Stimulated activated CD8-positive, alpha-beta memory T cell treated with anti-CD3 and anti-CD28 coated beads, Interleukin-4, amount 100 ng/mL, for 1 hour (primary cell): ENCODE measurements at places on chromosomes 4 and X.

DNA sequence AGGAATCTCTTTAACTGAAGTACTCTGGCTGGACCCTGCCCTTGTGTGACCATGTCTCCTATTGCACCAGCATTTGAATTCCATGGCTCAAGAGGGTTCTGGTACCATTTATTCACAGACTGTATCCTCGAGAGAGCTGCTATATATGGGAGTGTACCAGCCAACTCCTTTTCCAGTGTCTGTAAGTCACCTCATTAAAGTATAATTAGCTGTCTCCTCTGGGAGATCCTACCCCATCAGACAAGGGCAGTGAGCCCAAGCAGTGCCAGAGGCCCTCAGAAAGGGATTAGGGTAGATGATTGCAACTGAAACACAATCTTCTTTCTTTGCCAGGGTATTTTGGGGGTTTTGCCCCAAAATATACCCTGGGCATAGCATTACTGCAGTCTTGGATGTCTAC, 31.6 kb downstream of the GNL3L start:
- no peak for DNase-seq

- no peak for DNase-seq
Measured at GRCh38 chrX:56788717-56789122, 59.7 kb downstream of the NBDY start.

DNA sequence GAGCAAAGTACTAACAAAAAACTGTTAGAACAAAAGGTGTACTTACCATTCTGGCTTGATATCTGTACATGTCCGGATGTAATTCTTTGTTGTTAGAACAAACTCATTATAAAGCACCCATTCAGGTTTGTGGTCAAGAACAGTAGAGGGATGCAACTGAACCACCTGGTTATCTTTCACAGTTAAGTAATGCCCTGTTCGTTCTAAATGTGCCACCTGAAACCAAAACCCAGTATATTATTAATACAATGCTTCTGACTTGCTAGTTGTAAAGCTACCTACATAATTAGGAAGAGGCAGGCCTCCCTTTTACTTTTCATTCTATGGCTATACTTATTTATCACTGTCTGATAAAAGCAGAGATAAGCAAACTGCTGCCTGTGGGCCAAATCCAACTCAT, 54.8 kb downstream of the DHX15 start:
- no peak for DNase-seq

DNA sequence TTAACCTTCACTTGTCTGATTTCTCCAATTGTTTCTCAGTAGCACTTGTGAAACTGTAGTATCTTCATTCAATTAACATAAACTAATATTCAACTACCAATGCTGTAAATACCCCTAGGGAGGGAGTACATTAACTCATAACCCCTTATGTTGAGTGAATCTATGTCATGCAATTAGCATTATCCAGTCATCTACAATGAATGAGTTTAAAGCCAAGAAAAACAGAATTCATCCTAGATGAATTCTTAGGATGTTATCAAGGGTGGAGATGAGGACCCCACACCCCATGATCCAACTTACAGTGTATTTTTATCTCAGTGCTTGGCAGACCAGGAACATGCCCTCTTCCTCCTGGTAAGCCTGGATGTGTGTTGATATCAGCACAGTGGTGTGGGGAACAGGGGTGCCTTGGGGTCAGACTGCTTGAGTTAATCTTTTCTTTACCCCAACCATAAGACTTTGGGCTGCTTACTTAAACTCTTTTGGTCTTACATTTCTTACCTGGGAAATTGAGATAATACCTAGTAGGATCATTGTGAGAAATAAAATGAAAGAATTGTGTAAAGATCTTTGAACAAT, 62.1 kb upstream of the SCOC start:
- no peak for DNase-seq

DNA sequence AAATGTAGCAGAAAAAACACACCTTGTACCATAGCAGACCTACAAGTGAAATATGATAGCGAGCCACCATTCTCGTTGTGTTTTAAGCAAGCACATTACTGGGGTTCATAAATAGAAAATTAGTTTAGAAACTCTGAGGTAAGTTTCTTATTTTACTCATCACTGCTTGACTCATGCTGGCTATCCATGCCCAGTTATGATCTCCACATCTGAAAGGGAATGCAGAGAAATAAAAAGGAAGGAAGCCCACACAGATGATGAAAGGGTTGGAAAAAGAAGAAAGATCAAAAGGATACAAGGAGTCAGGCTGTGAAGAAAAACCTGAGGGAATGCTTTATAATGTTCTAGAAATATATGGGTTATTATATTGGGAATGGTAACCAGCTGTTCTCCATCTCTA, 54.5 kb downstream of the CAMK2D start:
- DNase-seq = no peak

- no peak for DNase-seq
Measured at GRCh38 chr4:24970191-24970590, 57.3 kb upstream of the CCDC149 start.

- no peak for DNase-seq
Measured at GRCh38 chr4:126051689-126052424, 737.1 kb downstream of the FAT4 start.

DNA sequence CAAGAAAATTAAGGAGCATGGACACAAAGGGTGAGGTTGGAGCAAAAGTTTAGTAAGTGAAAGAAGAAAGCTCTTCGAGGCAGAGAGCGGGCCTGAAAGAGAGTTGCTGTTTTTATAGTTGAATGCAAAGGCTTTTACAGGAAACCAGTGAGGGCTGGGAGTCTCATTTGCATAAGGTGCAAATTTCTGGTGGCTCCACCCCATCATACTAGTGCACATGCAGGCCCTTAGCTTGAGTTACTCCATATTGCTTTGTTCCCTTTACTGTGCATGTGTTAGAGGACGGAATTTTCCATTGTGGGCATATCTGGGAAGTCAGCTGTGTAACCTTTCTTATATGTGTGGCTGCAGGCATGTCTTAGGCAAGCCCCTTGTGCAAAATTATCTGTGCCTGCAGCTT, 48.0 kb downstream of the CPE start:
- DNase-seq = no peak

DNA sequence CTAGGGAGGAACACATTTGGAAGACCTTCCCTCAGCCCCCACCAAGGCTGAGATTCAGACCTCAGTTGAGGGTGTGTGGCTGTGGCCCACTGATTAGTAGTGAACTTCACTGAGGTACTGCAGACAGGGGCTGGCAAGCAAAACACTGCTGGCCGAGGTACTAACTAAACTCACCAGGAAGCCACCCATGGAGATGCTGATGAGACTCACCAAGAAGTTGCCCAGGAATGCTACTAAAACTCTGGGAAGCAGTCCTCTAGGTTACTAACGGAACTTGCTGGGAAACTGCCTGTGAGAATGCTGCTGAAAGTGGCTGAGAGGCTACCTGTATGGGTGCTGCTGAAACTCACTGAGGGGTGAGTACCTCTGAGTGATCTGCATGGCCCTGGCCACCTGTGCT, 372.4 kb upstream of the RPS6KA3 start:
- no peak for DNase-seq

DNA sequence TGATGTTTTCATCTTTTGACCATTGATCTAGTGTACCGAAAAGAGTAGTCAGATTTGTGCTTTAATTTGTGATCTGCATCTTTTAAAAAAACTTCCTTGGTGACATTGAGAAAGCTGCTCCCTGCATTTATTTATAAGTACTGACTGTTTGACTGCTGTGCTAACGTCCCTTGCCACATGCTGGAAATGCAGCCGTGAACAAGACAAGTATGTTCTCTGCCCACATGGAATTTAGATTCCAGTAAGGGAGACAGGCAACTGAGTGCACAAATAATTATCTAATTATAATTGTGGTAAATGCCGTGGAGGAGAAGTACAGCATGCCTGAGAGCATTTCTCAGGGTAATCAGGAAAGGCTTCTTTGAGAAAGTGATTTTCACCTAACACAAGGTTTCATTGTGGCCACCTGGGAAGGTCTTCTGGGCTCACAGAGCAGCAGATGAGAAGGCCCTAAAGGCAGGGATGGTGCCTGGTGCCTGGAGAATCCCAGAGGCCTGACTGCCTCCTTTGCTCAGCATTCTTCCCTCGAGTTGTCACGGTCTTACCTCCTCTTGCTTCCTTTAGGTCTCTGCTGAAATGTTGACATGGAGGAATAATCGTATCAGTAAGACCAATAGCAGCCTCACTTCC, 55.8 kb downstream of the PTTG2 start:
- no peak for DNase-seq

- DNase-seq = no peak
Measured at GRCh38 chr4:3740256-3740655, 25.9 kb upstream of the ADRA2C start.

DNA sequence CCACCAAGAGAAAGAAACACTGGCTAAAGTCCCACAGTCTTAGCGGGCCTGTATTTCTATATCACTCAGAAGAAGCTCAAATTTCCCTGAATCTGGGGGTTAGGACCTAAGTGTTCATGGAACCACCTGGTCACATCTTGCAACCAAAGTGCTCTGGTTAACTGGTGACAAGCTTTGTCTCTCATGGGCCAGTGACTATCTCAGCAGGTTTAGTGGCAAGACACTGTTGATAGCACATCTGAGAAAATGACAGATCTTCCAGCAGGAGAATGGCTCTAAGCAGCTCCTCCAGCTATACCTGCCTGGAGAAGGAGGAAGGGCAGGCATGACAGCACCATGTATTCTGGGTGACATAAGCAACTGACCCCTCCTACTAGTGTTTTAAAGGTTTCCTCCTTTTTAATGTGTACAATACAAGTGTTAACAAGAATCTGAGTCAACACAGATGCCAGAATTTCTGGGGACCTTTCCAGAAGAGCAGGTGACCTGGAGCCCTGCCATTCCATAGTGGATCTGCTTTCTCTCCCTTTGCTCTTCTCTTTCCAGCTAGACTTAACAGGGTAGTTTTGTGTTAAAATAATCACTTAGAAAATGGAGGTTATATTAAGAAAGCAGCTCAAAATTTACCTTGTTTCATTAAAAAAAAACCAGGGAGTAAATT, 17.3 kb upstream of the QRFPR start:
- no peak for DNase-seq

DNA sequence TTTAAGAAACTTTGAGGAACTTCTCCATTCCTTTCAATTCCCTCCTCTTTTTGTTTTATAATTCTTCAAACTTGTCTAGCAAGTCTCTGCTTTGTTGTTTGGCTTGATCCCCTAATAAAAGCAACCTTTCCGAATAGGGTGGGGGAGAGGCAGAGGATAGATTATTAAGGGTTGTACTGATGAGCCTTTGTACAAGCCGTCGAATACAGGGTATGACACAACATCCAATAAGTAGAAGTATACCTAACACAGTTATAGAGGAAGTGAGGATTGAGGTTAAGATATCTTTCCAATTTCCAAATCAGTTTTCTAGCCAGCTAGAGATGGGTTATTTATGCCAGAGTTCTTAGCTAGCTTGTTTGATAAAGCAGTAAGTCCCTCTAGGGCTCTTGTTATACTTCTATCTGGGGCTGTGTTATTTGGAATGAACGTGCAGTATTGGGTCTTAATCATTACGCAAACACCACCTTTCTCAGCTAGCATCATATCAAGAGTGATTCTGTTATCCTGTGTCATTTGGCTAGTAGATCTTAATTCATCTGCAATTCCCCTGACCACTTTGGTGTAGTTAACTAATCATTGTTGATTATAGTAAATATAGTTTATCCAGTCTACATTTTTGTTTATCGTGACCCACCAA, 18.5 kb downstream of the METAP1 start:
- no peak for DNase-seq

GRCh38 chrX:65873385-65873784, 166.5 kb downstream of the VSIG4 start:
- DNase-seq = no peak

DNA sequence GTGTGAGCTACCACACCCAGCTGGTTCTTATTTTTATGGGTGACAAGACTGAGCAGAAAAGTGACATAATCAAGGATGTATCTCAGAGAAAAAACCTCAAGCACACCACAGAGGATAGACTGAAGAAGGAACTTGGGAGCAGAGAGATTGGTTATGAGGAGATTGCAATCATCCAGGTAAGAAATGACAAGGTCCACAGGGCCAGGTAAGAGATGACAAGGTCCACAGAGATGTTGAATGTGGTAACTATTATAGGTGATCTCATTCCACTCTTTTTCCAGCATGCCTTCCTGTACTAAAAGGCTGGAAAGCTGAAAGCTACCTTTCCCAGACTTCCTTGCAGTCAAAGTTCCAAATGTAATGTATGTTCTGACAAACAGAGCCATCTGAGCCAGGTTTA, 15.9 kb upstream of the RBM47 start:
- DNase-seq = no peak

DNA sequence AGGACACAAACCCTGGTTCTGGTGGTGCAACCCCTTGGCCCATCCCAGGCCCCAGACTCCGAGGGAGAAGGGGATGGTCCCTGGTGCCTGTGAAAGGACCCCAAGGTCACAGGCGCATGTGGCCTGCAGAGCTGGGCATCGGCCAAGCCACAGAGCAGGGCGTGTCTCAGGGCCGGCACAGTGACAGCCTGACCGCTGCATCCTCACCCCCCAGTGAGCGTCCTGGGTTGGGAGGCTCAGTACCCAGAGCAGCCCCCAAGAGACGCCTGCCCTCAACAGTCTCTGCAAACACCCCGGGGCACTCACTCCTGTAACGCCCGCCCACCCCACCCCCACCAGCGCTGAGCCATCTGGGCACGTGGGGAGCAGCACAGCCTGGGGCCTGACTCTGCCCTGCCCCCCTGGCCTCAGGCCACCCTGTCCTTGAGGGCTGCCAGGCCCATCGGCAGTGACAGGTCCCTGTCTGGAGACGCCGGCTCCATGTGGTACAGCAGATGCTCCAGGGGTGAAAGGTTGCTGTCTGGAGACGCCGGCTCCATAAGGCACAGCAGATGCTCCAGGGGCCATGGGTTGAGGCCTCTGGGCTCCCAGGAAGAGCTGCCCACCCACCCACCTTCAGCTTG, 24.5 kb upstream of the CPLX1 start:
- no peak for DNase-seq

DNA sequence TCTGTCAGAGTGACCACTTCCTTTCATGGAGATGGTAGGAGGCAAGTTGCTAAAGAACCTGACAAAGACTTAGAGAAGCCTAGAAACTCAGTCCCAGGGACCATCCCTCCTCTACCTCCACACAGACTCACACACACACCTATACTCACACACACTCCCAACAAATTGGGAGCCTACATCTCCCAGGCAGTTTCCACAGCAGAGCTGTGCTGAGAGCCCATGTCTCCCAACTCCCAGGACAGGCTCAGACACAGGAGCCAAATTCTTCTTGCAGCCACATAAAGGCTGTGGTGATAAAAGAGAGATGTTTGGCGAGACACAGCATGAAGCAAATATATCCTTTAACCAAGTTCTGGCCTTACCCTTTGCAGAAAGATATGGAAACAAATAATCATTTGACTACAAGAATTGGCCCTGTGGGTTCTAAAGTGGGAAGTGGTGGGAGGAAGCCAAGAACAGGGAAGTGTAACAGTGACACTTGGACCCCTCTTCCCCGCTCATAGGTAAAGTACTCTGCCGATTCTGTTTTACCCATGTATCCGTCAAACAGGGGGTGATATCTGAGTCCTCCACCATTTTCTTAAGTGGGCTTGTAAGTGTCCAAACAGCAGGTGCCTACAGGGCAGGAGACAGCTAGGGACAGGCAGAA, 11.0 kb upstream of the IDS start:
- DNase-seq = no peak

GRCh38 chr4:153481478-153481877, 15.3 kb downstream of the TMEM131L start:
- no peak for DNase-seq

- DNase-seq = no peak
Measured at GRCh38 chr4:8761167-8761823, 110.3 kb downstream of the HMX1 start.
